ENCODE measurements at places on chromosomes 11 and 22.
A peak's percentile ranks its signal among the peaks of the same experiment; 100 is the strongest.

GRCh38 chr22:35608088-35608487, 9.0 kb downstream of the MB start:
- no peak for DNase-seq

- DNase-seq, result no peak
Measured at GRCh38 chr11:126821827-126822226, 178.7 kb downstream of the KIRREL3 start.

DNA sequence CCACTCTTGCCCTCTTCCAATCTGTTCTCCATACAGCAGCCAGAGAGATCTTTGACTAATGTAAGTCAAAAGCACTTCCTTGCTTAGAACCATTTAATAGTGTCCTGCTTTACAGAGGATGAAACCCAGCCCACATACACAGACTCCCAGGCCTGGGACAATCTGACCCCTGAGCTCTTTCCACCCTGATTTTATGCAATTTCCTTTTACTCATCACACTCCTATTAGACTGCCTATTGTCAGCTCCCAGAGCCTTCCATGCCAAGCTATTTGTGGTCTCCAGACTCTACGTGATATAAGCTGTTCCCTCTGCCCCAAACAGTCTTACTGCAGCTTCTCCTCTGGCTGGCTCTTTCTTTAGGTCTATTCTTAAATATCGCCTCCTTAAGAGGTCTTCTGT, 28.1 kb downstream of the ME3 start:
- DNase-seq, result no peak

DNA sequence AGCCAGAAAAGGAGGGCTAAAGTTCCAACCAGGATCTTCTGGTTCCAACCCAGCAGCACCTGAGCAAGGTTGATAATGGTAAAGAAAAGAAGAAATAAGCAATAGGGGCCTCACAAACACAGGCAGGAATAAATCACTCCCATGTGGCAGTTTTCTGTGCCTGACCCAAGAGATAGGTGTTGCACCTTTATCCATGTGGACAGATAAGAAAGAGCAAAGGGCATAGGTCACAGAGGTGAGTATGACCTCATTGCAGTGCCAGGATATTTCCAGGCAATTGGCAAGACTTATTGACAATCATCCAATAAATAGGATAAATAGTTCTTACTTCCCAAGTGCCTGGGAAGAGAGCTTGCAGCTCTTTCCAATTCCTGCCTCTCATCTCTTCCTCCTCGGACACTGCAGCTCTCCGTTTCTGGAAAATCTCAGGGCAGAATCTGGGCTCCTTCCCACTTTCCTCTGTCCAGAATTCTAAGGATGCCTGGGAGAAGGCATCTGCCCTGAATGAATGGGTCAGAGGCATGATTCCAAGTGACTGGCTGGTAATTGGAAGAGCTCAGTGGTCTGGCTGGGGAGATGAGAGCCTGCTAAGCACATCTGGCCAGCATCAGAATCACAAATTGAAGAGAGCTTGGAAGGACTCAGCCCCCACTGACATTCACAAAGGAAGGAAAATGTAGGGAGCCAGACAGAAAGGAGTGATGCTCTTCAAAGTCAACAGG, 14.5 kb upstream of the LRRC55 start:
- DNase-seq, result no peak

DNA sequence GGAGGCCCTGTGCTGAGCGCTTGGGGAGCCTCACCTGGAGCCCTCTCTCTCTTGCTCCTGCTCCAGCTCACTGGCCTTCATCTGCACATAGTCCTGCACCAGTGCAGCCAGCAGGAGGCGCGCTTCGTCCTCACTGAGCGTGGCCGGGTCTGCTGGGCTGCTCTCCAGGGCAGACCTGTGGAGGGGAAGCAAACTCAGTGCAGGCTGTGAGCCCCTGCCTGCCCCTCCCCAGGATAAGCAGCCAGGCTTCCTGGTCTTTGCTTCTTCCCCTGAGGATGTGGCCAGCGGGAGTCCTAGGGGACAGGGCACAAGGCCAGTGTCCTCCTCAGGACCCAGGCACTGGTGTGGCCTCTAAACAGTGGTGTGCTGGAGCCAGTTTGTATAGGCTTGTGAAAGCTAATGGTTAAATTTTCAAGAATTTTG, 2.2 kb downstream of the CALCA start:
- no peak for DNase-seq

DNA sequence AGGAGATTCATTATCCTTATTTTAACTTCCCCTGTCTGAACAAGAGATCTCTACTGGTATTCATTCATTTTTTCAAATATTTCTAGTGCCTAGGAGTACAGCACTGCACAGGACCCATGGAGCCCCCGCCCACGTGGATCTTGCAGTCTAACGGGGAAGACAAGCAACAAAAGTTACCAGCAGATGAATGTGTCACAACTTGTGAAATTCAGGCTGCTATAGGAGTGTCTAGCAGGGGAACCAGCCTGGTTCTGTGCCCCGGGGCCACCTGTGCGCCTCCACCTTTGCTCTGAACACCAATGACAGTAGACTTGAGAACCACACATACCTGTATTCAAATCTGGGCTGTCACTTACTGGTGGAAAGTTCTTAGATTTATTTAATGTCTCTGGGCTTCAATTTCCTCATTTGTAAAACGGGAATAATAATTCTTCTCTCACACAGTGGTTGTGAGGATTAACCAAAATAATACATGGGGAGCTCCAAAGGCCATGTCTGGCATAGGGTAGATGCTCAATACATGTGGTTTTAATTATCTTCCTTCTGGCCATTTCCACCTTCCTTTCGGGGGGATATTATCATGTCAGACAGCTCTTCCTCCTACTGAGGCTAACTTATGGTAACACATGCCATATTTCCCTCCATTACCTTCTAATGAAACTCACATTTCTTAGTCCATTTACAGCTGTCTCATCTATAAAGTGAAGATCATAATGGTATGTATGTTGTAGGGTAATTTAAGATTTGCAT, 17.8 kb downstream of the POU2AF1 start:
- no peak for DNase-seq

- no peak for DNase-seq
Measured at GRCh38 chr22:36982136-36982535, 37.1 kb downstream of the TST start.

DNA sequence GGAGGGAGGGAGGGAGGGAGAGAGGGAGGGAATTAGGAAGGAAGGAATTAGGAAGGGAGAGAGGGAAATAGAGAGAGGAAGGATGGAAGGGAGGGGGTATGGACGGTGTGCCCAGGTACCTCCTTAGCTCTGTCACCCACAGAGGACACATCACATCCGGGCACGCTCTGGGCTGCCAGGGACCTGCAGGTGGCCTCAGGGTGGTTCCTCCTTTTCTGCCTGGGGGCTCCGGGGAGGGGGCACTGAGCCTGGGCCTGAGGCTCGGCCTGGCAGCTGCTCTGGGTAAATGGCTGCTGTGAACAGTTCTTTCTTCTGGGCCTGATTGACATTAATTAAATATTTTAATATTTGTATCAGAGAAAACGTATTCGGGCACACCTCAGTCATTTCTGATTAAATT, 733.5 kb downstream of the BRD1 start:
- DNase-seq, result no peak

- no peak for DNase-seq
Measured at GRCh38 chr11:79667380-79667779, 226.6 kb upstream of the TENM4 start.

GRCh38 chr22:22687638-22688500, 43.5 kb downstream of the GGTLC2 start:
- no peak for DNase-seq

DNA sequence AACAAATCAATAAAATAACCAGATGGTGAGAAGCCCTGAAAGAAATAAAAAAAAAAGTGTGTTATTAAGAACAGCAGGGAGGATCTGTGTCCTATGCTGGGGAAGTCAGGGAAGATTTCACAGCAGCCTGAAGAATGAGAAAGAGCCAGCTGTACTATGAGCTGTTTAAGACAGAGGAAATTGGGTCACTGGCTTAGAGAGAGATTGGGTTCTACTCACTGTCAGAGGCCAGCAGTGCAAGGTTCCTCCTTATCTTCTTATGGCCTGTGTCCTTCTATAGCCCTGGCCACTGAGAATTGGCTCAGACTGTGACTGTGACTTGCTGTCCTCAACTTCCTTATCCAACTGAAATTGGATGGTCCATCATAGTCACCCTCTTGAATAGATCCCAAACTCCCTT, 54.8 kb upstream of the FDX1 start:
- DNase-seq, result no peak

DNA sequence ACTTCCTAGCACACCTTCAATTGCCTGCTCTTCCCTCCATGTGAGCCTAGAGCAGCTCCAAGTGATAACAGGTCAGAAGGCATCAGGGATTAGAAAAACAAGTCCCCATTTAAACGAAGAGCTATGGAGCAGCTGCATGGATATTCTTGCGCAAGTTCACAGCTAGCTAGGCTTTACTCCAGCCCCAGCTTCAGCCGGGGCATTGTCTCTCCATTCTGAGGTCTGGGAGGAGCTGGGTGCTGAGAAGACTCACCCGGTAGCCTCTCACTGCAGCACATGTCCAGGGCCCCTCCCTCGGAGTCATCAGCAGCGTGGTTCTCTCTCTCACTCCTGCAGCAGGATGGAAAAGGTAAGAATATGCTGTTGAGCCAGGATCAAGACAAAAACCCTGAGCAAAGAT, 26.0 kb downstream of the PTPN5 start:
- no peak for DNase-seq

GRCh38 chr11:118646393-118646792, 33.1 kb downstream of the TREH start:
- DNase-seq, result no peak

DNA sequence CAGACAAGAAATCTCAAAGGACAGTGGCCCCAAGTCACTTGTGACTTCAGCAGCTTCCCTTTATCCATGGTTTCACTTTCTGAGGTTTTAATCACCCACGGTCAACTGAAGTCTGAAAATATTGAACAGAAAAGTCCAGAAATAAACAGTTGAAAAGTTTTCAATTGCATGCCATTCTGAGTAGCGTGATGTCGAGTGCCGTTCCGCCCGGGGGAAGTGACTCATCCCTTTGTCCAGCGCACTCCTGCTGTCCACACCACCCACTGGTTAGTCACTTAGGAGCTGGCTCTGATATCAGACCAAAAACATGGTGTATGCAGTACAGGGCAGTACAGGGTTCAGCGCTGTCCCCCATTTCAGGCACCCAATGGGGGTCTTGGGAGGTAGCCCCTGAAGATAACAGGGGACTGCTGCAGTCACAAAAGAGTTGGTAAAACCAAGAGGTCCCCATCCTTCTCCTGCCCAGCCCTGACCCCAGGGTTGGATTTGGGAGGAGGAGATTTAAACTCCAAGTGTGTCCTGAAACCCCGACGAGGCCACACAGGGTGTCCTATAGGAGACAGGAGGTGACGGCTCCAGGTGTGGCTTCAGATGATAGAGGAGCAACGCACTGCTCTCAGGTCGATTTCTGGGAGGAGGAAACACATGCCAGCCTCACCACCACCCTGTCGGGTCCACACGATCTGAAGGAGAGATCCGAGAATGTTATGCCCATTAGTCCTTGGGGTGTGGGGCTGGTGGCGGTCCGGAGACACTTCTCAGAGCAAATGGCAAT, 390.1 kb downstream of the CTTN start:
- peak; percentile 73 for DNase-seq

- DNase-seq, result no peak
Measured at GRCh38 chr11:111733611-111734088, 32.5 kb downstream of the PPP2R1B start.

- no peak for DNase-seq
Measured at GRCh38 chr11:121665206-121665838, 212.6 kb upstream of the SORL1-AS1 start.

DNA sequence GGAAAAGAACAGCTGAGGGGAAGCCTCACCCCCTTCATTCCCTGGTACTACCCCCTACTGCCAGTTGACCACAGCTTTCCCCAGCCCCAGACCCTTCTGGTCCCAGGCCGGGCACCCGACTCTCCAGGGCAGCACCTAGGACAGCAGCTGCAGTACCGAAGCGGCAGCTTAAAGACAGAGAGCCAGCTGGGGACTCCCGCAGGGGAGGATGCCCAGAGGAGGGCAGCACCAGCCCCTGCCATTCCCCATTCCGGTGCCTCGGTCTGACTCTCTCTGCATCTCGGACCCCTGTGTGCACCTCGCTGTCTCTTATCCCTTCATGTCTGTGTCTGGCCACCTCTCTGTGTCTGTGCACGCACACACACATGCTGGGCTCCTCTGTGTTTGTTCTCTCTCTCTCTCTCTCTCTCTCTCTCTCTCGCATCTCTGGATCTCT, 9.4 kb downstream of the IGSF9B start:
- no peak for DNase-seq

DNA sequence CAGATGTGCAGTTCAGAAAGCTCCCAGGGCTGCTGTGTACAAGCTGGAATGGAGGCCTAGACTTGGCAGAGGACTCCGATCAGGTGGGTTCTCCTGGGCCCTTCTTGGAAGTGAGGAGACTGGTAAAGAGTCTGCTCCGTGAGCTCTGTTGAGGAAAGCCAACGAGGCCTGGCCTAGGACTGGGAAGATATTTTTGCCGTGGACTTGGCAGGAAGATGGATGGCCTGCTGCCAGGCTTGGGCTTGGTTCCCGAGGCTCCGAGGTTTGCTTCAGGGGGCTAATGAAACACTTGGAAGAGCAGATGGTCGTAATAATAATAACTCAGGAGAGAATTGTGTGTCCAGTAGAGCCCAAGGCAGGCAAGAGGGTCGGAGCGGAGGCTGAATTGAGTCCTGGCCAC, 3.9 kb downstream of the GALR3 start:
- no peak for DNase-seq

GRCh38 chr22:30340911-30341685, 14.4 kb upstream of the TBC1D10A start:
- no peak for DNase-seq

- no peak for DNase-seq
Measured at GRCh38 chr11:66978229-66978628, 3.1 kb downstream of the C11orf86 start.

- DNase-seq, result peak; percentile 38
Measured at GRCh38 chr22:20456064-20456721, 18.6 kb upstream of the SCARF2 start.

GRCh38 chr11:14320020-14320419, 39.0 kb downstream of the RRAS2 start:
- peak; percentile 37 for DNase-seq

GRCh38 chr22:38228873-38229740, 27.3 kb downstream of the MAFF start:
- DNase-seq, result no peak

- DNase-seq, result no peak
Measured at GRCh38 chr11:69917529-69917928, 98.3 kb upstream of the FGF3 start.

- DNase-seq, result no peak
Measured at GRCh38 chr11:8203414-8203715, 34.5 kb upstream of the RIC3 start.

DNA sequence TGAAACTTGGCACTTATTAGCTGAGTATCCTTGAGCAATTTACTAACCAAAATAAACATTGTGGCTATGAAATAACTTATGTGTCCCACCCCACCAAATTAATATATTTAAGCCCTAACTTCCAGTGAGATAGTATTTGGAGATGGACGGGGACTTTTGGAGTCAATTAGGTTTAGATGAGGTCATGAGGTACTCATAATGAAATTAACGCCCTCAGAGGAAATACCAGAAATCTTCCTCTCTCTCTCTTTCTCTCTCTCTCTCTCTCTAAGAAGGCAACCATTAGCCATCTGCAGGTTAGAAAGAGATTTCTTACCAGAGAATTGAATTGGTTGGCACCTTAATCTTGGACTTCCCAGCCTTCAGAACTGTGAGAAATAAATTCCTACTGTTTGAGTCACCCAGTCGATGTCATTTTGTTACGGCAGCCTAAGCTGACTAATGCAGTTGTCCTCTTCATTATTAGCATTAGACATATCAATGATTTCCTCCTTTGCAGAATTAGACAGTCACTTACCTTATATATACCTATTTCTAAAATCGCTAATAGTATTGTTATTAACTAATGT, 1284.0 kb downstream of the FAM181B start:
- peak; percentile 14 for DNase-seq
